ENCODE measurements at places on chromosomes 7 and 10.

DNA sequence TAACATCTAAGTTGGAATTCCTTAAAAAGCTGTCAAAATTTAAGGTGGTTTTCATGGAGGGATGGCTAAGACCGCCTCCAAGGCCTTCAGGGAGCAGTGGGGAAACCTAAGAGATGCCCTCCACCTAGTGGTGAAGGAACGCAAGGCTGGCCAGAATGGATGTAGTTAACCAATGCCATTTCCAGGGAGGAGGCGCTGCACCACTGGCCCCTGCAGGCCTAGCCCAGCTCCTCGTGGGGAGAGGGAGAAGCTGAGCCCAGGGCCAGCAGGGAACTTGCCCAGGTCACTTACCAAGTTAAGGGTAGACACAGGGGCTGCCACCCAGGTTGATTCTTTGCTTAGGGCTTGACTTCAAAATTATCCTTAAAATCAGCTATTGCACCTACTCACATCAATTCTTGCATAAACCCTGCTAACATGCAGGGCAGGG lies 32.0 kb downstream of the FIGNL1 start:
- DNase-seq = peak; percentile 64

GRCh38 chr10:23535381-23535780 lies 96.5 kb downstream of the OTUD1 start:
- DNase-seq = peak; percentile 3

DNA sequence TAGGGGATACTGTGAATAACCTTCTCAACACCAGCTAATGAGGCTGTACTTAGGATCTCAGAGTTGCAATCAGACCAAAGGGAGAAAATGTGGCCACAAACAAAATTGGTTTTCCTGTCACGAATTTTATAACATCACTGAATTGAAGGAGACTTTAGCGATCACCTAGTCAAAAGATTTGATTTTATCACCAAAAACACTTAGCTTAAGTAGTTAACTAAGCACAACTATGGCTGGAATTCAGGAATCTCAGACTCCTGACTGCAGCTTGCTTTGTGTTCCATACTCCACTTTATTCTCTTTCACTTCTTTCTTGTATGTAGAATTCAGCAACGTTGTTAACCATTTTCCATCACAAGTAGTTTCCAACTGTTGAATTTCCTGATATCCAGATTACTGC lies 152.0 kb downstream of the SLC16A9 start:
- DNase-seq = no peak

DNA sequence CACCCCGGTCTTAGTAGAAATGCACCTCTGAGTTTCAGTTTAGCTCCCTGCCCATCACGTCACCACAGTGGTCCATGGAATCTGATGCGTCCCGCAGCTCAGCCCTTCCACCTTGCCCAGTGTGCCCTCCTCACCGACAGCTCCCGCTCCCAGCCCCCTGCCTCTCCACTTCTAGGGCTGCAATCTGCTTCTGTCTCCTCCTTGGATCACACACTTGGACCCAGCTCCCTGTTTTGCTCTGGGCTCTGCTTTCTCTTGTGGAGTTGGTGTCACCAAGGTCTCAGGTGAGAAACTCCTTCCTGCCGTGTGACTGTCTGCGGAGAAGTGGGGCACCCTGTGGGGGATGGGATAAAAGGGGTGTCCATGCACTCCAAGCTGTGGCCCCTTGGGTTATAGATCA lies 37.9 kb downstream of the GPR26 start:
- no peak for DNase-seq

- no peak for DNase-seq
Measured at GRCh38 chr7:151709141-151710038, 167.5 kb downstream of the PRKAG2 start.

GRCh38 chr10:21661087-21661486 lies 127.1 kb downstream of the MLLT10 start:
- no peak for DNase-seq

DNA sequence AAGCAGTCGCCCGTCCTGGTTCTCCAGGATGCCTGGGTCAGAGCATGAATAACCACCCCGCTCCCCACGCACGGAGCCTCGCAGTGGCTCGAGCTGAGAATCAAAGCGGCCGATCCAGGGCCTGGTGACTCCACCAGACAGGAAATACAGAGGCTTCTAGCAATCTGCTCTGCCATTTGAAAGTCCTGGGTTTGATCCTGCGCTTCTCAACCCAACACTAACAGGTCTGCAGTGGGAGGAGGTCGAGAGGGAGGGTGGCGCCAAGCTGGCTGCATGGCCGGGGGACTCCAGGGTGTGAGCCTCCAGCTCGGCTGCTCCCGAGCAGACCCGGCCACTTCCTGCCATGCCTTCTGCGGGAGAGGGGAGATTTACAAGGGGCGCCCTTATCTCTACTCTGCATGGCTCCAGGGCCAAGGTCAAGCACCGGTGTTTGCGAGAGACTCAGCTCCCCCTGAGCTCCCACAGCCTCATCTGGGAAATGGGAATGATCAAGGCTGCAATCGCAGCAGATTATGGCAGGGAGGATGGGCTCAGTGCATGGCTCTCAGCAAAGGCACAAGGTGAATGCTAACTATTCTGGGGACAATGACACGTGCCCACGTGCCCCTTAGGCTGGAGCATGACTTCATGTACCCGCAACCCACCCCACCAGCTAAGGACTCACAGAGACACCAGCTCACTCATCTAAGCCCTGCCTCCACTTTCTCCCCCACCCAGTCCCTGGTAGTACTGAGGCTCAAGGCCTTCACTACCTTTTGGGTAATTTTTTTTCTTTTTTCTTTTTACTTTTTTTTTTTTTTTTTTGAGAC lies 73.9 kb upstream of the TNRC18 start:
- DNase-seq = no peak

GRCh38 chr7:25881317-25882037 lies 270.5 kb upstream of the NFE2L3 start:
- no peak for DNase-seq

- DNase-seq = peak; percentile 93
Measured at GRCh38 chr7:30225863-30226613, 58.4 kb upstream of the ZNRF2 start.

- DNase-seq = no peak
Measured at GRCh38 chr7:92873776-92874175, 37.4 kb upstream of the CDK6 start.

DNA sequence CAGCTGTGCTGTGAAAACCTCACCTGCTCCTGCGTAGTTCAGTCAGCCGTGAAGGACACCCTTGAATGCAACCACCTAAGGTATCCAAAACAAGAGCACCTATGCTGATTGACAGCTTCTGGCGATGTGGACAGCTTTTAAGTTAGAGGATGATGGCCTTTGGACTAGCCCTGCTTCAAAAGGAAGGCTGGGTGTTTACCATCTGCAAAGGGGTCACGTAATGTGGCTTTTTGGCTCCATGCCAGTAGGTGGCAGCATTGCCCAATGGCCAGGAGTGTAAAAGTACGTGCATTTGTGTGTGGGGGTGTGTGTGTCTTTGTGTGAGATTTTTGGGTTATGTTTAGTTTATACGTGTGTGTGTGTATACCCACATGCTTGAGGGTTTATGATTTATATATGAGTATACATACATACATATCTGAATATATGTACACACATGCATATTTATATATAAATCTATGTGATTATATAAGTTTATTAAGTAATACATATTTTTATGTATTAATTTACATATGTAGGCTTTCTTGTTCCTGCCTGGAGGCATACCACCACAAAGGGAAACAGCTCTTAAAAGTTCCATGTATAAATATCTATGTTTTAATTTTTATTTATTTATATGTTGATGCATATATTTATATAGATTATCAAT lies 236.3 kb upstream of the ANKRD30A start:
- DNase-seq = peak; percentile 61

DNA sequence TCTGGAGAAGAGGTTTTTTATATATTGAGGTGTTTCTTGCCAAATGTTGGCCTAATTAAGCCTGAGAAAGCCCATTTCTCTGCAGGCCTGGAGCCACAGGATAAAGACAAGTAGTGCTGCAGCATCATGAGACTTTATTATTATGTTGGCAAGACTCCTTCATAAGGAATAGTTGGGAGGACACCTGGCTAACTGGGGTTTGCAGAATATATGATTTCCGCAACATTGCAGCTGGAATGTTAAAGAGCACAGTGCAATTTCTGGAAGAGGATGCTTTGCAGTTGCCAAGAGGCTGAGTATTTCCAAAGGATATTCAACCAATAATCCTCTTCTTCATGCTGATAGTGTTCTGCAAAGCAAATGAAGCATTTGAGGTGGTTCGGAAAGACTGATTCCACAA lies 1512.8 kb upstream of the LRRTM3 start:
- no peak for DNase-seq

- DNase-seq = no peak
Measured at GRCh38 chr10:132942101-132943057, at the start of gene CFAP46. Gene CFAP46, minus strand, starts transcription at chr10:132942570. Its CDS starts 86 bp downstream, at chr10:132942484.

DNA sequence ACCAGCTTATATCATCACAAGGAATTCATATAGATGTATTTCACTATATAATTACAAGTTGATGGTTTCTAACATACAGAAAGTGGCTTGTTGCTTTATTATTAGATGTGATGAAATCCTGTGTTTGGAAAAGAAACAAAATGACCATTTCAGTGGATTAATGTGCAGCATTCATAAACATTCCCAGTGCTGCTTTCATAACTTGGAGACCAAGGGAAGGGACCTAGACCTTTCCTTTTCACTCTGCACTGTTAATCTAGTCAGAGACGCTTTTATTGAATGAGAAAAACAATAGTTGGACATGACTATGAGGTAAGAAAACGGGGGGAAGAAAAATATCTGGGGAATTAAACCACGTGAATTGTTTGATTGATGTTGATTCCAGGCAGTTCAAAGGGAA lies 160.0 kb downstream of the HDAC9 start:
- DNase-seq = no peak

DNA sequence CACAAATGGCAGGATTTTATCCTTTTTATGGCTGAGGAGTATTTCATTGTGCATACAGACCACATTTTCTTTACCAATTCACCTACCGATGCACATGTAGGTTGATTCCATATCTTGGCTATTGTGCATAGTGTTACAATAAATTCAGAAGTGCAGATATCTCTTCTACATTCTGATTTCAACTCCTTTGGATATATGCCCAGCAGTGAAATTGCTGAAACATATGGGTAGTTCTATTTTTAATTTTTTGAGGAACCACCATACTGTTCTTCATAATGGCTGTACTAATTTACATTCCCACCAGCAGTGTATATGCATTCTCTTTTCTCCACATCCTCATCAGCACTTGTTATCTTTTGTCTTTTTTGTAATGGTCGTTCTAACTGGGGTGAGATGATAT lies 1290.3 kb downstream of the XPNPEP1 start:
- DNase-seq = no peak
